ENCODE measurements at places on chromosomes 3 and 15.

GRCh38 chr15:29046977-29047376 lies 161.2 kb downstream of the APBA2 start:
- no peak for DNase-seq

DNA sequence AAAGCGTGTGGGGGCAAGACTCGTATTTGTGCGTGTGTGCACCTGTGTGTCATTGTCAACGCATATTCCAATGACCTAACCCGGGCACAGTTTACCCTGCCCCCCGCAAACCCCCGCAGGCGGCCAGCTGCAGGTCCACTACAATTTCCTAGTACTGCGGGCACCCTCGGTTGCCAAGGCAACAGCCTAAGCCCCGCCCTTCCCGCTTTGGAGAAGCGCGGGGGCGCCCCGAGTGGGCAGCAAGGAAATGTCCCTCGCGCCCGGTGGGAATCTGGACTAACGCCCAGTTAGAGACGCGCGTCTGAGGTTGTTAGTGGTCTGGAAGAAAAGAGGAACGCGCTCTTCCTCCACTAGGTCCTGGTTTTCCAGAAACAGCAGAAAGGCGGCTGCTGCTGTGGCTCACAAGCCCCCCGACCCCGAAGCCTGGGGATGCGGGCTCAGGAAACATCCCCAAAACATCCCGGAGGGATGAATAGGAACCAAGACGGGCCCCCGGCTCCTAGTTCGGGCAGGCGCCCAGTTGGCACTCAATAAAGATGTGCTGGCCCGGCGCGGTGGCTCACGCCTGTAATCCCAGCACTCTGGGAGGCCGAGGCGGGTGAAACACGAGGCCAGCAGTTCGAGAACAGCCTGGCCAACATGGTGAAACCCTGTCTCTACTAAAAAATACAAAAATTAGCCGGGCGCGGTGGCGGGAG lies 1.1 kb downstream of the ABHD14A start:
- no peak for DNase-seq

DNA sequence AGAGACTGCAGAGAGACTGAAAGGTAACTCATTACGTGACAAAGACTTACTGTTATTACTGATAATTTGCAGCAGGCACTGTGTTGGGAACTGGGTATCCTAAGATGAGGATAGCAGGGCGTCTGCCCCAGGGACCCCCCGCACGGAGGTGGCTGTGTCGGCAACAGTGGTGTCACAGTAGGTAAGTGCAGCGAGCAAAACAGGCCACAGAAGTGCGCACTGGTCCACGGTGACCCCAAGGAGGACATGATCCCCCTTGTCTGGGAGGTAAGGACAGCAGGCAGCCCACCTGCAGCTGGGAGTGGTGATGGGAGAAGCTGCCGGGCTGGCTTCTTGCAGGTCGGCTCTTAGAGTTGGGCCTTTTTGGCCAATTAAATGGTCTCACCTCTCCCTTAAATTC lies 82.9 kb downstream of the FAM43A start:
- DNase-seq, result no peak

- no peak for DNase-seq
These were observed 177.2 kb downstream of the LRRC3B start for GRCh38 chr3:26799679-26800317.
